ENCODE measurements at places on chromosomes 11 and 22.
A peak's percentile ranks its signal among the peaks of the same experiment; 100 is the strongest.

- DNase-seq = no peak
Observed at GRCh38 chr11:114346709-114347141, 50.5 kb downstream of the NNMT start.

GRCh38 chr11:118896472-118896913 is 12.8 kb downstream of the CXCR5 start:
- no peak for DNase-seq

GRCh38 chr11:128232588-128232987 is 354.8 kb downstream of the ETS1 start:
- peak; percentile 43 for DNase-seq

- DNase-seq = no peak
Observed at GRCh38 chr11:1479678-1480118, 6.9 kb downstream of the MOB2 start.

- no peak for DNase-seq
Observed at GRCh38 chr11:59981106-59981770, 17.4 kb downstream of the OOSP4A start.

DNA sequence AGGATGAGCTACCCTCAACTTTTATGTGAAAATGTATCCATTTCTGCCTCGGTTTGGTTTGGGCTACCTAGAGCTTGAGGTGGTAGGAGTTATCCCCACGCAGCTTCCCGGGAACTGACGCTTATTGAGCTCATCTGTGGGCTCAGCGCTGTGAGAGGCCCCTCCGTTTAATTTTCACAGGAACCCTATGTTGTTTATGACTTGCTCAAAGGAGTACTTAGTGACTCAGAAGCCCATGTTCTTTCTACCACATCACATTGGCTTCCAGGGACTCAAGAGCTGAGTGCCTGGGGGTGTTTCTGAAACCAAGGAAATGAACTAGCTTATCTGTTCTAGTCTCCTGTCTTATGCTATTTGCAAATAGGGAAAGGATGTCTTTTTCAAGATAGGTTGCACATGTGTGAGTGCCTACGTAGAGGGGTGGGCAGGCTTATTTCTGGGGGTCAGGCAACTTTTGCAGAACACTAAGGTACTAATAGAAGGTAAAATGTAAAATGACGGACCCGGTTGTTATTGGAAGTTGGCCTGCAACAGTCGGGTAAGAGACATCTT is 40.5 kb downstream of the MICAL2 start:
- peak; percentile 15 for DNase-seq

- DNase-seq = no peak
Observed at GRCh38 chr11:19777039-19777376, 64.4 kb downstream of the NAV2 start.

DNA sequence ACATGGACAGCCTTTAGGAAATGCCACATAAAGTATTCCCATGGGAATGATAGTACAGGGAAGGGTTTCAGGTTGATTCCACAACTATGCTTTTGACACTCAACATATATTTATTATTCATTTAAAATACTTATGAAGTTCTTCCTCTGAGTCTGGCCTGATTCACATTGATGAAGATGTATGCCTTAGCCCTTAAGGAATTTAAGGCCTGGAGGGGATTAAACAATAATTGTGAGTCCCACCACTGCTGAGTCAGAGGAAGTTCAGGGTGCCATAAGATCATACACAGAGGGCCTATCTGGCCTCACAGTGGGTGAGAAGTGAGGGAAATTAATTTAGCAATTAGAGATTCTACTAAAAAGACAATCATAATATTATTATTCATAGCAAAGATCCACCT is 161.1 kb upstream of the SNX19 start:
- no peak for DNase-seq

DNA sequence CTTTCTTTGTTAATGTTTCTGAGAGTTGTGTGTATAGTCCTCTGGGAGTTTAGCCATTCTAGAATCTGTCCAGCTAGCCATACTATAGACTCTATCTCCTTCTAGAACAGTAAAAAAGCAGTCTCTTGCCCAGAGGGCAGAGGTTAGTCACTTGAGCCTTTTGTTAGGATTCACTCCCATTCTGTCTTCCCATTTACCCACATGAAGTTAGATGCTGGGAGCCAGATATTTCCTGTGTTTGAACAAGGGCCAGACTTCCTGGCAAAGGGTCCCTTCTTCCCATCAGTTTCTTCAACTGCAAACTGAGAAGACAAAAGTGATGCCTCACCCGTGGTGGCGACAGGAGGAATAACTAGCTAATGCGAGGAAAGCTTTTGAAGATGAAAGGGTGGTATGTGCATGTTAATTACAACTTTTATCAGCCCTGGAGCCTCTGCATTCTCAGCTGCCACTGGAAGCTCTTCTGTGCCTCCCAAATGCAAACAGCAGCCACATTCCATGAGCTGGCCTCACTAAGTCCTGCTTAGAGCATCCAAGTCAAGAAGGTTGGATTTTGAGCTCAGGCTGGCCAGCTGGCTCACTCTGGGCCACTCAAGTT is 12.8 kb downstream of the CD44 start:
- no peak for DNase-seq

DNA sequence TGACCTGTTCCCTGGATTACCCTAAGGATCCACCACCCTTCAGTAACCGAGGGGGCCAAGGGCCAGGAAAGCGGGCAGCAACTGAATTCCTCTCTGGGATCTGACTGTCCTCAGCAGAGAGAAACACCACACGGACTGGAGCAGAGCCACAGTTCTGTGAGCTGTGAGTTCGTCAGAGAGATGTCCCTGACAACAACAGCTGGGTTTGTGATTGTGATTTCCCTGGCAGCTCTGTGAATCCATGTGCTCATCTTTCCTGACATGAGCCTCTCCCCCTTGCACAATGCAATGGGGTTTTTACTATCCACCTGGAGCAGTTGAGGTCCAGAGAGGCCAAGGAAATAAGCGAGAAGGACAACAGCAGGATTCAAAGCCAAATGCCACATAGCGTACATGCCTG is 69.4 kb upstream of the AMPD3 start:
- no peak for DNase-seq

GRCh38 chr11:23767576-23767975 is 729.3 kb upstream of the LUZP2 start:
- DNase-seq = no peak

DNA sequence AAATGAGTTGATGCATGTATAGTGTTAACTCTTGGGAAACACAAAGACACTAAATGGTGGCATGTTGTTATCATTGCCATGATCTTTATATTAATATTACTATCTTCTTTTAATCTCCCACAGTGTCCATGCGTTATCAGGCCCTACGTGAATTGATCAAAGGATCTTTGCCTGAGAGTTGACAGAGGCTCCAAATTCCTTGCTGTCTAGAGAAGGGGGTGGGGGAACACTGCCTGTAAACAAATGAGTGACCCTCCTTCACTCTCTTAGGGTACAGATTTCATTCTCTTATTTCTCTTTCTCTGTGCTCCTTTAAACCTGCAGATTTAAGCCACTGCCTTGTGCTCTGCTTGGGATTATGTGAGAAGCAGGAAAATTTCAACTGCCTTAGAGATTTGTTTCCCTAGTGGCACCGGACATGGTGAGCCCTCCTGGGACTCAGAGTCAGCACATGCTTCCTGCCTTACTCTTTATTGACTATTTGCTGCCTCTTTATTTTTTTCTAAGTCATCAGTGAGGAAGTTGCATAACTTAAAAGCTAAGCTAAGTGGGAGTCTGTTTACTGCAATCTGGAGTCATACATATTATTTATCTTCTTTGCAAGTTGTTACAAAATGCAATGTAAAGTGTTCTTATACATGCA is 122.9 kb downstream of the MAML2 start:
- no peak for DNase-seq

GRCh38 chr11:2886191-2886894 is 768 bp upstream of the CDKN1C start:
- no peak for DNase-seq

- peak; percentile 66 for DNase-seq
Observed at GRCh38 chr22:37283393-37283937, 1.2 kb downstream of the CYTH4 start.

DNA sequence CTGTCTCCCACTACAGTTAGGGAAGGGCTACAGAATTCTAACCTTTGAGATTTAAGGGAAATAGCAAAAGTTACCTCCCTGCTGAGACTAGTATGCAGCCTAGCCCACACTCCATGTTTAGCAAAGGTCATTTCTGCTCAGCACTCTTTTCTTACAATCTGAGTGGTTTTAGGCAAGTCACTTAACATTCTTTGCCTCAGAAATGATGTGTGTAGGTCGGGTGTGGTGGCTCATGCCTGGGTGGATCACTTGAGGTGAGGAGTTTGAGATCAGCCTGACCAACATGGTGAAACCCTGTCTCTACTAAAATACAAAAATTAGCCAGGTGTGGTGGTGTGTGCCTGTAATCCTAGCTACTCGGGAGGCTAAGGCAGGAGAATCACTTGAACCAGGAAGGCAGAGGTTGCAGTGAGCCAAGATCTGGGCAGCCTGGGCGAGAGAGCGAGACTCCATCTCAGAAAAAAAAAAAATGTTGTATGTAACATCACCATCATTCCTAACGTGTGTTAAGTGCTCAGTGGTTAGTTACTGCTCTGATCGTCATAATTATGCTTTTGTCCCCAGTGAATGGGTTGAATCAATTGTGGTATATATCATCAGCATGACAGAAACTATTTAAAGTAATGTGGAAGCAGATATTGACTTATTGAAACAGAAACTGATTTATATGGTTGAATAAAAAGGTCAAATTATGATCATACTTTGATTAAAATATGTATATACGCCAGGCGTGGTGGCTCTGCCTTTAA is 55.0 kb downstream of the COPB1 start:
- no peak for DNase-seq

DNA sequence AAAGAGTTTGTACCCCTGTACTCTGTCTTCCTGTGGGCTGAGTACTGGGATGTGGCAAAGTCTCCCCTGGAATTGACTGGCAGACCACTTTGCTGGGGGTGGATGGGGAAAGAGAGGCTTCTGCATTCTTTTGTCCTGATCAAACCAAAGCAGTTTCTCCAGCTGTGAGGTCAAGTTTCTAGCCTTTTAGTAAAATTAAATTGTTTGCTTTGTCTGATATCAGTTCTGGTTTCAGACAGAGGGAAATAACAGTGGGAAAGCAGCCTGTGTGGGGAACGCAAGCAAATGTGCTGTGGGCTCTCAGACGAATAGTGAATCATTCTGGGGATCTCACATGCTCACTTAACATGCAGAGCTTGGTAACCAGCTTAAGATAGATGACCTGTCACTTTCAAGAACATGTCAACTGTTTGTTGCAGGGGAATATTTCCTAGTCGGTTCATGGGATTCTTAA is 151.6 kb downstream of the FAT3 start:
- DNase-seq = no peak

- DNase-seq = no peak
Observed at GRCh38 chr11:116422956-116423600, 349.7 kb downstream of the BUD13 start.

GRCh38 chr22:46074771-46075551 is 75.4 kb upstream of the PPARA start:
- no peak for DNase-seq

DNA sequence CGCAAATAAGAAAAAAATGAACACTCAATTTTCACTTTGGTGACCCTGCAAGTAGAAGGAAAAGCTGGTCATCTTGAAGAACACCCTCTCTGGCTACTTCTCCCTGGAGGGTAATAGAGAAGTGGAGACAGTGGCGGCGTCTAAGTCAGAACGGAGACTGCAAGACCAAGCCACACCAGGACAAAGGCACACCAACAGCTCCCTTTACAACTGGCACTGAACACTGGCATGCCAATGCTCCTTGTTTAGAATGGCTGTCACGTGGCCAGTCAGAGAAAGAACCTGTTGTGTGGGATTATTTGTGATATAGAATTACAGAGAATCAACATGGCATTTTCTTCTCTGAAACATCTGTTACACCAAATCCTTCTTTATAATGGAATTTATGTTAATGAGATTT is 61.3 kb upstream of the YPEL1 start:
- no peak for DNase-seq

- no peak for DNase-seq
Observed at GRCh38 chr11:104876324-104876723, 21.9 kb downstream of the CASP12 start.

GRCh38 chr11:26793487-26793886 is 71.6 kb upstream of the SLC5A12 start:
- DNase-seq = no peak

DNA sequence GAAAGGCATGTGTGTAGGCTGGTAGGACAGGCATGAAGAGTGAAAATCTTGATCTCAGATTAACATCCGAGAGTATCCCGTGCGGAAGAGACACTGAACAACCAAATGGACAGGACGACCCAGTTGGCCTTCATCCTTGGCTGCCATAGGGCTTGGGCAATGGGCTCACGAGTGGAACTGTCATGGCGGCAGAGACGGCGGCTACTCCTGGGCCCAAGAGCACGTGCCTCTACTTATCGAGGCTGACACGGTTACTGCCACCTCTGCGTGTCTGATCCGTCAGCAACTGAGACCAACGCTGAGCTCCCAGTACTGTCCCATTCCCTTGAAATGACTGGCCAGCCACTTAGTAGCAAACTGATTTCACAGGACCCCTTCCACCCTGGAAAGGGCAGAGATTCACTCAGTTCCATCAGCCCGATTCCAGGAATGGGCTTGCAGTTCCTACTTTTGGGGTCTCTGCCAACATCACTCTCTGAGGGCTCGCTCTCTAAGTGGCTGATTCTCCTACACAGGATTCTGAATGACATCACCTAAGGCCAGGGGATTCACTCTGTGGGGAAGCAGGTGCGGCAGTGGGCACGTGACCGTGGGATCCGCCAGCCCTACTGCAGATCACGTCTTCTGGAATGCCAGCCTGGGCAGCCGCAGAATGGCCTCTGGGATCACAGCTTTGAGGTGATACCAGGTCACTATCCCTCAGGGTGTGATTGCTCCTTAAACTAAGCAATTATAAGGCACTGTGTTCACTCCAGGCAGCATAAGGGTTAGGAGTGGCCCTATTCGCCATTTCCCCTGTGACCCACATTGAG is 97.8 kb downstream of the RPS6KA4 start:
- DNase-seq = no peak

DNA sequence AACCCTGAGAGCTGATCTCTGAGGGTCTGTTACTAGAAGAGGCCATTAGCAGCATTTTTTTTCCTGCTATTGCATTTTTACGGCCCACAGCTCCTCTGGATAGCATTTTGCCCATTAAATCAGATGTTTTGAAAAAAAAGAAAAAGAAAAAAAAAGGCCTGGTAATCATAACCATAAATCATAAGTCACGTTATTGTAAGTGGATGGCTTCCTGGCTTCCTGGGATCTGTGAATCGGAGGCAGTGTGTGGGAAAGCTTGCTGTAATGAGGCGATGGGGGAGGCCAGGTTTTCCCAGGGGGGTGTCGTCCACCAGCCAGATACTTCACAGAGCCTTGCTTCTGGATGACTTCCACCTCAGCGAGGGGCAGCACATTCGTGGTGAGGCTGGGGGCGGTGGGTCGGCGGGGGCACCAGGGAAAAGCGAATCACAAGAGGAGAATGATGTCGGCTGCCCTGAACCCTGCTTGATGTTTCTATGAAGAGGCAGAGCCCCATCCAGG is 106.5 kb upstream of the SYT13 start:
- no peak for DNase-seq

Measured in activated T-helper 9 cell treated with anti-CD3 and anti-CD28 coated beads, Interleukin-2, amount 50 U/mL, for 16 hours (primary cell).